Stimulated activated CD4-positive, alpha-beta T cell treated with anti-CD3 and anti-CD28 coated beads, TNF-alpha, amount 100 ng/mL, for 1 hour (primary cell): ENCODE measurements at places on chromosomes 4 and X.

GRCh38 chr4:41219421-41219950 is 5.1 kb upstream of the APBB2 start:
- DNase-seq, result no peak

DNA sequence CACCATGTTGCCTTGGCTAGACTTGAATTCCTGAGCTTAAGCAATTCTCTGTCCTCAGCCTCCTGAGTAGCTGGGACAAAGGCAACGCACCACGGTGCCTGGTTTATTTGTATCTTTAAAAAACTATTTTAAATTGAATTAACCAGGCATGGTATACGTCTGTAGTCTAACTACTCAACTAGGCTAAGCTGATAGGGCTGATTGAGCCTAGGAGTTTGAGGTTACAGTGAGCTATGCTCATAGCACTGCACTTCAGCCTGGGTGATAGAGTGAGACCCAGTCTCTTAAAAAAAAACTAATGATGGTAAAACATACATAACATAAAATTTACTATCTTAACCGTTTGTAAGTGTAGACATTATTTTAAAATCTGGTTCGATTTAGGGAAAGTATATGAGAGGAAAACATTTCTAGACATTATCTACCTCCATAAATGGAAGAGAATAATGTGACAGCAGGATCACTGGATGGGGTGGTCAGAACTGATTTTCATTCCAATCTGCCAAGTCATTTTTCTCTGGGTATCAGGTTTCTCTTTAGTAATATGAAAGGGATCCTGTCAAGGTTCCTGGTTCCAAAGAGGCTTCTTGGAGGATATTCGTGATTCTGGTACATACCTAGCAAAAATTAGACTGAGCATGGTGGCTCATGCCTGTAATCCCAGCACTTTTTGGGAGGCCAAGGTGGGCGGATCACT is 8.7 kb upstream of the ITGB1BP2 start:
- no peak for DNase-seq

DNA sequence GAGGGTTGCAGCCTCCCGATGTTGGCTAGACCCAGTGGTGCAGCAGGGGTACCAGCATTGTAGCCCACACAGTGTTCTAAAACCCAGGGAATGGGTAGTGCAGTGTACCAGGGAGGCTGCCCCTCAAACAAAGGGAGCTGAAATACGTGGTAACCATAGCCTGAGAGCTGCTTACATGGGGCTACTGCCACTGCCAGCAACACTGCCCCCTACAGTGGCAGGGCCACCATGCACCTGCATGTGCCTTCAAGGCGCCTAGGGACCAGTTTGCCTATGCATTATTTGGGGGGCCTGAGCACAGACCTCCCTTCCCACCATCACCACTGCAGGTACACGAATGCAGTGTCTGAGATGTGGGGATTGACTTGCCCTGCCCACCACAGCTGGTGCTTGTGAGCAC is 21.0 kb upstream of the BMP15 start:
- no peak for DNase-seq

- no peak for DNase-seq
Measured at GRCh38 chr4:146643812-146644401, 5.2 kb downstream of the POU4F2 start.

DNA sequence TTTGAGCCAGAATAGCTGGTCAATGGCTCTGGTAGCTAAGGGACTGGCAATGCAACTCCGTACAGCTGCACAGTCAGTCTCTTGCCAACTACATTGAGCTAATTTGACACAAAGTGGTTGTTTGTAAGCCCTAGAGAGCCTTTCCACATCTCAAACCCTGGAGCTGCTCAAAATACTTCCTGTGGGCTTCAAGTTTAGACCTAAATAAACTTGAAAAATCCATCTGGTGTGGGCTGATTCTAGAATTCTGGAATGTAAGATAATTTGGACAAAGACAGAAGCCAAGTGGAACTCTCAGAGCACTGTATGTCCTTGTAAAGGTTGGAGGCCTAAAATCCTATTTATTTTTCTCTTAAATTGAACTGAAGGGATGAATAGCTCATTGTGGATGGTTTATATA is 380.8 kb downstream of the SPRY1 start:
- DNase-seq, result no peak

DNA sequence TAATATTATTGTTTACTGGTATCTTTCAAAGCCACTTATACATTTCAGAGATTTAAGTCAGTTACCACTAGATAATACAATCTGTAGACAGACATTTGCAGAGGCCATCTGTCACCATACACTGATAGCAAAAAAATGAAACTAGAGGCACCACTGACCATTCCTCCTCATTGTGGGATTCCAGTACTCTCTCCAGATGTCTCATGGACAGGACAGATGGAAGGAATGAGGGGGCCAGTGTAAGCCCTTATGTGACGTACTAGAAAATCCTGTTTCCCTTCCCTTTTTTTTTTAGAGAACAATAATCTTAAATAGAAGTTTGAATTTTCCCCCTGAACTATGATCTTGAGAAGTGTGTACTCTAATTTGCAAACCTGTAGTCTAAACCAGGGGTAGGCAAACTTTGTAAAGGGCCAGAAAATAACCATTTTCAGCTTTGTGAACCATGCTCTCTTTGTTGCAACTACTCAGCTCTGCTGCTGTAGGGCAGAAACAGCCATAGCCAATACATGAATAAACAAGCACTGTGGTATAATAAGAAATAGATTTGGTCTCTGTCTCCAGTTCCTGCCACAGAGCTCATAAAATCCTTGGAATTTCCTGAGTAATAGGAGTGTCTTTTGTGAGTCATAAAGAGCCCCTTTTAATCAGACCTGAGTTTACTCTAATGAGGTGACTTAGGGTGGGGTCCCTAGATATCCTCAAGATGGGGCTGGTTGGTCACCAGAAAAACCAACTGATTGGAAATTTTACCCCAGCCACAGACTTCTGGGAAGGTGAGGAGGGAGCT is 90.4 kb downstream of the MOSPD2 start:
- DNase-seq, result no peak

GRCh38 chrX:119971184-119971583 is 27.6 kb upstream of the NKAP start:
- DNase-seq, result no peak

GRCh38 chr4:90584051-90584450 is 456.9 kb downstream of the CCSER1 start:
- no peak for DNase-seq

DNA sequence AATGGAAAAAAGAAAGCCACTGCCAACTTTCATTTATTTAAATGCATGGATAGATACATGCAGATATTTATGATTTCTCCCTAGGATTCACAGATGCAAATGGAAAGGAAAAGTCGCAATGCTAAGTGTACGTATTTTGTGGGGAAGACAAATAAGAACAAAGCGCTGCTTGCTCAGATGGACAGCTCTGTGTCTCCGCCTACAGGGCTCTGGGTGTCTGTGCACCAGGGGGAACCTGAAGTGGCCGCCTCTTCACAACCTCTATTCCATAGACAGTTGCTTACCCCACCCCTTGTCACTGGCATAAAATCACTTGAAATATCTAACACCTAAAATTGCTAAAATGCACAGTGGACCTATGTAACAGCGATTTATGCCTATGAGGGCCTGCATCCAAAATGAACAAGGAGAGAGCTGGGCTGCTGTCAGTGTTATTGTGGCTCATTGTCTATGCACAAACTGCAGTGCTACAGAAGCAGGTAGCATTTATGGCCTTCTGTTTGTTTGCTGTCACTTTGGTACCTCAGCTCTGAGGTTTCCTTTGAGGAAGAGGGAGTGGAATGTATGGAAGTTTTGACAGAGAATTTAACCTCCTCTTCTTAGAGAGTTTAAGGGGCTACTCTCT is 58.6 kb upstream of the PAGE1 start:
- peak; percentile 0 for DNase-seq

GRCh38 chr4:88514557-88515511 is 8.7 kb downstream of the PYURF start:
- no peak for DNase-seq

DNA sequence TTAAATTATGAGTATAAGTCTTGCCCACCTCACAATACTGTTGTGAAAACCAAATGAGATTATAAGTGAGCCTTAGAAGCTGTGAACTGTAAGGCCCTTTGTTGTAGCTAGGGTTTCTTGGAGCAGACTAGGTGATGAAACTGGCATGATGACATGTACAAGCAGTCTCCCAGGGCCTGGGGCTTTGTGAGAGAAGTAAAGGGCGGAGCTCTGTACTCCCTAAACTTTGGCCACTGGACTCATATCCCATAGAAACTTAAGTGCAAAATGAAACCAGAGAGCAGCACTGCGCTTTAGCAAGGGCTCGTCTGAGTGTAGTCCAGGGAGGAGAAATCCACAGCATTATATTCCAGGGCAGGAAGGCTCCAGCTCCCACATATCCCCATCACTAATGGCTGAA is 385.6 kb upstream of the FGF16 start:
- DNase-seq, result no peak
